Naive B cell (primary cell): ENCODE measurements at places on chromosomes 4 and X. TPM values are rescaled to one million over a fixed set of nuclear protein-coding genes. Genes with fewer than 3 reads are reported as not detected.

- DNase-seq, result no peak
Observed at GRCh38 chrX:12570859-12571501, 220.2 kb upstream of the PRPS2 start.

DNA sequence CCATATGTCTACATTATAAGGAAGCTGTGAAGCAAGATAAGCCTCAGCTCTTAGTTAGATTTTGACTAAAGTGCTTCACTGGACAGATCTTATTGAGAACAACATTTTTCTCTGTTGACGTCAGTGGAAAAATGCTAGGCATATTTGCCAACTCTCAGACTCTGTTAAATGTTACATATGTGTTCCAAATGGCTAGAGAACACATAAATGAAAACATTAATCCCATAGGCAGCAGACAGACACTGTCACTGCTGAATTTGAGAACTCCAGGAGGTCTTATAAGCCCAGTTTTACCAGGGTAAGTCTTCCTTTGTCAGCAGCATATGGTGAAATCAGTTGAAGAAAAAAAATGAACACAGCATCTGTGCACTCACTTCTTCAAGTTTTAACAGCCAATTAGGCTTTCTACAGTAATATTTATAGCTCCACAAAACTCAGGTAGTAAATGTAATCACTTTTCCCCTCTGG lies 186.9 kb downstream of the CAMK2D start:
- DNase-seq, result no peak

GRCh38 chr4:173834151-173834550 lies 304.1 kb upstream of the HAND2 start:
- DNase-seq, result no peak

CXXC4 gene
- polyA plus RNA-seq, result not detected

DSPP gene
- not detected for polyA plus RNA-seq

DNA sequence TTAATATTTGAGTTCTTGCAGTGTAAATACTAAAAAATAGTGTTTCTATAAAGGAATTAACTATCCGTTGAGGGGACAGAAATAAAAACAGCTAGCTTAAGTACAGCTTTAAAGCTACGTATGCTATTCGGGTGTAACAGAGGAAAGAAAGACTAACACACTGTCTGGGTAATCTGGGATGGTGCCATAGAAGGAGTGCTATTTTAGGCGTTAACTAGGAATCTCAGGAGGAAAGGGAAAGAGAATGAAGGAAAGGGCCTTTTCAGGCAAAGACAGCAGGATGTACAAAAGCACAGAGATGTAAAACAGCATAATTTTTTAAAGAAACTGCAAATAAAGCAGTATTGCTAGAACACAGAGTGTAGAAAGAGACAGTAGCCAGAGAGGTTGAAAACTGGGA lies 161.8 kb downstream of the RAP1GDS1 start:
- no peak for DNase-seq

DNA sequence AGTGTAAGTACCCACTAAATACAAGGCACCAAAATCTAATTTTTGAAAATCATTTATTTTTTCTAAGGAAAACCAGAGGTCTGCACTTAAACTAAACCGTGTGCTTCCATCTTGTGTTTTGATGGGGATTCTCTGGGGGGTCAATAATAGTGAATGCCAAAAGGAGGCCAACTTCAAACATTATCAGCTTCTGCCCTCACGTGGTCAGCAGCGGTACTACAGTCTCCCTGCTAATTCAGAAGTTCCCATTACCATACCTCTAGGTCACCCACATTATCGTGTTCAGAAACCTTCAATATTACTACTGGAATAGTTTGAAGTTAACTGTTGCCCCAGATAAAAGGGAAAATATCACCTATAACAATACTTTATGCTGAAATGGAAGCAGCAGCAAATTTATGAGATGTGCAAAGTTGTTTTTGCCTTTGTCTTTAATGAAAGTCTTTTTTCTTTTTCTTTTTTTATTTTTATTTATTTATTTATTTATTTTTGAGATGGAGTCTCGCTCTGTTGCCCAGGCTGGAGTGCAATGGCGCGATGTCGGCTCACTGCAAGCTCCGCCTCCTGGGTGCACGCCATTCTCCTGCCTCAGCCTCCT lies 17.3 kb downstream of the CTPS2 start:
- DNase-seq, result peak; percentile 53

FAM9A gene
- not detected for polyA plus RNA-seq

DNA sequence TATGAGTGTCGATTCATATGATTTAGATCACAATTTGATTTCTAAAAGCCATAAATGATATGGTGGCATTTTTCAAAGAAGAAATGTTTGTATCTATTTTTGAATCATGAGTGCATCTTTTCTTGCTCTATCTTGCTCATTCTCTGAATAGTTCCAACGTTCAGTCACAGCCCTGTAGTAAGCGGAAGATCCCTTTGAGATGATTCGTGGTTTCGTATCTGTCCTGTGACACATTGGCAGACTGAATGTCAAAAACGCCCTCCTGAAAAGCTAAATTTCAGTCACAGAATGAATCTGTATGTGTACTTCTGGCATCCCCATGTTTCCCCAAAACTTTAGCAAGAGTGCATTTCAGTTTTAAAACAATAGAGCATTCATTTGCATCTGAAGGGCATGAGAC lies 1066.9 kb upstream of the TENM3 start:
- no peak for DNase-seq
